ENCODE measurements at places on chromosomes 7 and 10.

DNA sequence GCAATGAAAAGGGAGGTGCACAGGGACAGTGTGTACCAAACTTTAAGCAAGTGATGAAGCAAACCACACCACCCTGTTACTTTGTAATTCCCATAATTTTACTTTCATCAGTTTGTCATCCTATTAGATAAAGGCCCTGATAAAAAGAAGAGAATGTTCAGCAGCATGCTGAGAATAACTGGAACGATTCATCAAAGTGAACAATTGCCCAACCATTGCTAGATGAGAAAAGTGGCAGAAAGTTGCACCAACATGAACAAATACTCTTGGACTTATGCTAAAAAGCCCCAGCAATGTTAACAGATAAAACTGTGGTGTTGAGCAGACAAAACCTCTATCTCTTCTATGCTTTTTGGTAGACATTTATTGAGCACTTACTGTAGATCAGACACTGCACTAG lies 75.5 kb upstream of the PCGF5 start:
- peak; percentile 33 for DNase-seq

- no peak for DNase-seq
Observed at GRCh38 chr7:136845899-136846465, 22.5 kb upstream of the CHRM2 start.

DNA sequence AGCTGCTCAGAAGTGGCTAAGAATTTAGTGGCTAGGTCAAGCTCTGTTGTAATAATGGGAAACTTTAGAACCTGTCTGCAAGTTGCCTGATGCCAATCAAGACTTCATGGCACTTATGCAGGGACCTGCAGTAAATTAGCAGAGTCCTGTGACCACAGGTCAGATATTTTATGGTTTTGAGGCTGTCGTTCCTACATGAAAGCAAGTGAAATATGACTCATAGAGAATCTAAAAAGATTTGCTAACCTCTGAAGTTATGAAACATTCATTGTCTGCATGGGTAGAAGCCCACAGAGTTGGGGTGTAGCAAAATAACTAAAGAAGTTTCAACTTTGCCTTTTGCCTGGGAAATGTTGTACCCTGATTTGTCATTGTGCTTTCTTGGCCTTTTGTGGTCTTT lies 32.3 kb downstream of the SLC39A12 start:
- peak; percentile 55 for DNase-seq

GRCh38 chr10:76547352-76547972 lies 1090.1 kb downstream of the KCNMA1 start:
- peak; percentile 84 for DNase-seq

DNA sequence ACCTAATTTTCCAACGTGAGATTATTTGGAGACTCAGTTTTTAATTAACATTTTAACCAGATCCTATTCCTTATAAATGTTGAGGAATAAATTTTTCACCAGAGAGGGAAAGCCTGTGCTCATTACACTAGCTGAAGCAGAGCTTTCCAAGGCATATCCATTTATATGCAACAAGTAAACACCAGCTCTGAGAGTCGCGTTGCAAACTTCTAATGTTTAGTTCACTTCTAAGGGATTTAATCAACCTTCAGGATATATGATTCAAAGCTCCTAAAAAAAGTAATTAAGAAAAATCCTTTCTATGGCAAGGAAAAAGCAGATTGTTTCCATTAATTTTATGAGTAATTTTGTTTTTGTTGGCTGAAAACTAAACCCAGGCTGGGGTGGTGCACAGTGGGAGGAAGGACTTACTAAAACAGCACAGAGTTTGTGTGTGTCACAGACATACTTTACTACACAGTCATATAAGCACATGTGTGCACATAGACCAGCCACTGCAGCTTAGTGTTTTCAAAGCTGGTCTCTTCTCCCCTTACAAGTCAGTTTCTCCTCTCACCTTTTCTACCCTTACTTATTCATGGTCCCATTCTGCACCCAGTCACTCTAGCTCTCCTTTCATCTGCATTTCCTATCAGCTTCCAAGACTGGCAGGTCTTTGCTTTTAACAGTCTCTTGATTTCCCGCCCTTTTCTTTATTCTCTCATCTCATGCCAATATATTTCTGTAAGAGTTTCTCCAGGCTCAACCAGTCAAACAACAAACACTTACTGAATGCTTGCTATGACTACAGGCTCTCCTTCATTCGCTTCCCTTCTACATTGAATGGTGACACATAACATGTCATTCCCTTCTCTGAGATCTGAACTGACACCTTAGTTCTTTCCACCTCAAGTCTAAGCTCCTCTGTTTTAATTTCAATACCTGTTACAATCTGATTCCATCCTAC lies 81.1 kb upstream of the FZD1 start:
- DNase-seq, result peak; percentile 97

GRCh38 chr7:25642849-25643248 lies 414.6 kb upstream of the NPVF start:
- peak; percentile 10 for DNase-seq

DNA sequence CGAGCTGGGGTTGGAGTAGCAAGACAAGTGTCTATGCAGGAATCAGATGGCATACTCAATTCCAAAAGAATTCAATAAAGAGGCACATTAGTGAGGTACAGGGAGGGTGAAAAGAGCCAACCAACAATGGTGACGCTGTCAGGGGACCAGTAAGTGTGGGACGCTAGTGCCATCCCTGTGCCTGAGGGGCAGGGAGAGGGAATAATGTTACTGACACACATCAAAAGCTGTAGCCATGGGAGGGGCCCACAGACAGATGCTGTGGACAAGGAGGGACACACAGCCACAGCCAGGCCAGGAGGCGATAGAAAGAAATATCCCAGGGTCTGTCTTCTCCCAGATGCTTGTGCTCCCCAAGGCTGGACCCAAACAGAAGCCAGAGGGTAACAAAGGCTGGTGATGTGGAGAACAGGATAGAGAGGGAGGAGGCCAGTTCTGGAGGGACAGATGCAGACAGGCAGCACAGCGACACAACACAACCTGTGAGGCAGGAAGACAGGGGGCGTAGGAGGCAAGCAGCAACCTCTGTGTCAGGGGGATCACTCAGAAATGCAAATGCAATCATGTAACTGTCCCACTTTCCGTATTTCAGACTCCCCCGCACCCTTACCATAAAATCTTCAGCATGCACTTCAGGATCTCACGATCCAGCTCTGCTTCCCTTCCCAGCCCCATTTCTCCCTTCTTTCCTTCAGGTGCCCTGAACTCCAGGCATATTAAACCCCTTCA lies 240.5 kb upstream of the FZD8 start:
- DNase-seq, result no peak

DNA sequence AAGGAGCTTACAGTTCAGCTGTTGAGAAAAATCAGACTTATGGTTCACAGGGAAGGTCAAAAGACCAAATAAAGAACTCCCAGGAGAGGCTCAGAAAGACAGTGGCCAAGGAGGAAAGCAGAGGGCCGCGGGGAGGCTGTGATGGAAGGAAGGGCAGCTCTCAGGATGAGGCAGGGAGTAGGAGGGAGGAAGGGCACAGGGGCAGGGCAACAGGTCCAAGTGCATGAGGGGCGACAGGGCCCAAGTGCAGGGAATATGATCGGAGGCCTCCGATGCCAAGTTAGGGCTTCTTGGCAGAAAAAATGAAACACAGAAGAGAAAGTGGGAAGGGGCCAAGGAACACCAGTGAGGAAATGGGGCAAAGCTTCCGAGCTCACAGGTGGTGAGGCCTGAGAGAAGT lies 13.4 kb upstream of the PNLIPRP2 start:
- DNase-seq, result no peak

- no peak for DNase-seq
Observed at GRCh38 chr10:128258421-128258976, 132.3 kb upstream of the MKI67 start.

- DNase-seq, result peak; percentile 77
Observed at GRCh38 chr7:129218514-129219062, 6.2 kb upstream of the AHCYL2 start.

DNA sequence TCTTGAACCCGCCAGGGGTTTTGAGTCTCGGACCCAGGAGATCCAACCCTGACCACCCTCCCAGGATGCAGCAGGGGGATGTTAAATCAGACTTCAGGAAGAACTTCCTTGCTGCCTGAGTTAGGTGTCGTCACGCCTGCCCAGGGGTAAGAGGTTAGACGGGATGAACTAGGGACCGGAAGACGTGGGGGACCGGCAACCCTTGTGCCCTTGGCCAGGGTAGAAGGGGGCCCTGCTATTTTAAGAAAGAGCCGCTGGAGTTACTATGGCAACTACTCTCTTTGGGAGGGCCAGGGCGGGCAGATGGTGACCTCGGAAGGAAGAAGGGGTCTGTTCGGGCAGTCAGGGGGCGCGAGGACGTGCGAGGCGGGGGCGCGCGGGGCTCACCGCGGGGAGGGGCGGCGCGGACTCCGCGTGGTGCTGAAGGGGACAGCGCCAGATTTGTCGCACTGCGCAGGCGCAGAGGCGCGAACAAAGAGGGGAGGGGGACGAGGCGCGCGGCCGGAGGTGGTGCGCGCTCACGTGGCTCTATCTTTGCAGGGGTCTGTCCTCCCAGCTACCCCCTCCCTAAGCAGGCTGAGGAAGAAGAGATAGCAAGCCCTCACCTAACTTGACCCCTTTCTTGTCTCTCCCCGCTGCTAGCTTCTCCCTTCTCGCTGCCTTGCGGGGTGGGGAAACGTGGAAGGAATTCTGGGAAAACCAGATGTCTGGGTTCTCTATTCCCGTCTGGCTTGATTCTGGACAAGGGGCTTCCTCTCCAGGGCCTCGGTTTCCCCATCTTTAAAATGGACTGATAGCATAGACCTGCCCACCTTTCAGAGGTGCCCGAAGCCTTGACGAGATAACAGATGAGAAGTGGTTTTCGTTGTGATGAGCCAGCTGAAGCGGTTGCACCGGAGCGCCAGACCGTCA lies 940 bp upstream of the PSD start:
- no peak for DNase-seq

- DNase-seq, result no peak
Observed at GRCh38 chr10:5555021-5555510, 30.3 kb downstream of the CALML3 start.

GRCh38 chr7:41207141-41207540 lies 495.7 kb downstream of the INHBA start:
- DNase-seq, result no peak

DNA sequence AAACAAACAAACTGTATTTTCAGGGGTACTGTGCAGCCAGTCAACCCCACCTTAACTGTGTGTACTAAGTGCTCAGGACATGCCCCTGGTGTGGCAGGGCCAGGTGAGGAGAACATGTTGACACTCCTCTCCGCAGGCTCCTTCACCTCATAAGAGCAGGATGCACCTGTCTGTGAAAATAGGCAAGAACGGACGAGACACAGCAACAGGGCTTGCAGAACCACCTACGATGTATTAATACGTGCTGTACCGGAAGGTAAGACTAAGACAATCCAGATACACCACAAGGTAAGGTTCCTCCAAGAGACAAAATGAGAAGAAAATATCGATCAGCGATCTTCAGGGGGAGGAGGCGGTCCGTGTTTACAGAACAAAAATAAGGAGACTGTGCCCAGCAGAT lies 65.8 kb upstream of the CAMK2B start:
- DNase-seq, result no peak

GRCh38 chr10:88415533-88416130 lies 167.5 kb downstream of the RNLS start:
- DNase-seq, result no peak

DNA sequence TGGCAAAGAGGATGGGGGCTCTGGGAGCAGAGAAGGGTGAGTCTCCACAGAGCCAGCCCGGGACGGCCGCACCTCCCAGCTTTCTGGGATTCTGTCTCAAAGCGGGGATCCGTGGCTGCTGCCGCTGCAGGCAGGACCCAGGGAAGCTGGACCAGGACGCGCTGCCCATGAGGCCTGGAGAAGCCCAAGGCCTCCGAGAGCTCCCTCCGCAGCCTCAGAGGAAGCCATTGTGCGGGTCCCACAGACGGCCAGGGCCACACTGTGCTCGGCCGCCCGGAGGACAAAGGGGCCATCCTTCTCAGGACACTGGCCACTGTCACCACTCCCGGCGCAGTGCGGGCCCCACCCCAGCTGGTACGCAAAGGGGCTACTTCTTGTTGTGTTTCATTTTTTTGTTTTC lies 79.3 kb upstream of the PDGFA start:
- no peak for DNase-seq

DNA sequence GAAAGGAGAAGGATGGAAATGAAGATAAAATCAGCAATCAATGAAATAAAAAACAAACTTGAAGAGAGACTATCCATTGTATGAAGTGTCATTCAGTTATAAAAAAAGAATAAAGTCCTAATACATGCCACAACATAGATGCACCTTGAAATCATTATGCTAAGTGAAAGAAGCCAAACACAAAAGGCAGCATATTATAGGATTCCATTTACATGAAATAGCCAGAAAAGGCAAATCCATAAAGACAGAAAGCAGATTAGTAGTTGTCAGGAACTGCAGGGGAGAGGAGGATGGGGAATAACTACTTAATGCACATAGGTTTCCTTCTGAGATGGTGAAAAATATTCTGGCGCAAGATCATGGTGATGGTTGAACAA lies 6.6 kb upstream of the PON1 start:
- no peak for DNase-seq

- no peak for DNase-seq
Observed at GRCh38 chr10:3503299-3503698, 281.7 kb downstream of the KLF6 start.

- DNase-seq, result no peak
Observed at GRCh38 chr7:4015996-4016395, 666.1 kb upstream of the FOXK1 start.

DNA sequence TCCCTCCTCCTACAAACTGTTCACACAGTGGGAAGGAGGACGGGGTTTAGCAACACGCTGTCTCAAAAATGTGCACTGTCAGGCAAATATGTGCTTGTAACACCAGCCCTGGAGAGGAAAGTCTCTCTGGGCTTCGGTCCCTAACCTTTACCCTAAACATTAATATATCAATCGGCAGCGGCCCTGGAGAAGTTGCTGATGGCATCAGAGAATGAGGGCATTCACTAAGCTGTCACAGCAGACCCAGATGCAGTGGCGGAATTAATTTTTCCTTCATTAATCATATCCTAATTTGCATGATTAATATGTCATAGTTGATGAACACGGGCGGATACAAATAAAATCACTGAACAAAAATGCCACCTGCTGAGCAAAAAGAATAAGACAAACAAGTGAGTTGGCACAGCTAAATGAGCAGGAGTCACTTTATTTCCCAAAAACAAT lies 45.2 kb upstream of the INSIG1 start:
- DNase-seq, result peak; percentile 27

GRCh38 chr7:135151132-135151531 lies 3.3 kb downstream of the TMEM140 start:
- no peak for DNase-seq

GRCh38 chr7:103541026-103541425 lies 95.0 kb upstream of the SLC26A5 start:
- DNase-seq, result no peak

Data from fibroblast of skin of right quadriceps (primary cell).